ENCODE measurements at places on chromosomes 11 and 22.

DNA sequence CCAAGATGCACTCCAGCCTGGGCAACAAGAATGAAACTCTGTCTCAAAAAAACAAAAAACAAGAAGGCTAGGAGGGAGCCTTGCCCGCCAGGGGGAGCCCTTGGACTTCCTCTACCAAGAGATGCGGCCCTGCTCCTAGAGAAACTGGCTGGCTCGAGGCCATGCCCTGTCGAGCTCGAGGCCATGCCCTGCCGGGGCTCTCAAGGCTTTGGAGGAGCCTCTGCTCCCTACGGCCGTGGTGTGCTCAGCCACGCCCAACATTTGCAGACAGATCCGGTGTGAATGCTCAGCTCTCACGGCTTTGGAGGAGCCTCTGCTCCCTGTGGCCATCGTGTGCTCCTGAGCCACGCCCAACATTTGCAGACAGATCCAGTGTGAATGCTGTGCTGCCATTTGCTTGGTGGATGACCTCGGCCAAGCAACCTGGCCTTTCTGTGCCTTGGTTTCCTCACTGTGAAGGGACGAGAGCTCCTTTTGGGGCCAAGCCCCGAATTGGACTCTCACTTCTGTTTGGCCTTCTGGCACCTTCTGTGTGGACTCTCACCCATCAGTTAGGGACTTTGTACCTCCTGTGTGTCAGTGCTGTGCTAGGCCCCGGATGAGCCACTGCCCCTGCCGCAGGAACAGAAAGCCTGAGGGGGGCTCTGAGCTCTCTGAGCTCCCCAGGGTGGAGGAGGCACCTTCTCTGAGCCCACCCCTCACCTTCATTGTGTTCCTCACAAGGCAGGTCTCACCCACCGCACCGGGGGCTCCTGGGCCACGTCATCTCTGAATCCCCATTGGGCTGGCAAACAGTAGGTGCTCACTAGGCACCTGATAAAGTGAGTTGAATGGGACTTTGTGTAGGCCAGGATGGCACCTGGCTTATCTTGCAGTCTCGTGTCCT is 14.1 kb downstream of the C11orf24 start:
- peak; percentile 90 for DNase-seq

DNA sequence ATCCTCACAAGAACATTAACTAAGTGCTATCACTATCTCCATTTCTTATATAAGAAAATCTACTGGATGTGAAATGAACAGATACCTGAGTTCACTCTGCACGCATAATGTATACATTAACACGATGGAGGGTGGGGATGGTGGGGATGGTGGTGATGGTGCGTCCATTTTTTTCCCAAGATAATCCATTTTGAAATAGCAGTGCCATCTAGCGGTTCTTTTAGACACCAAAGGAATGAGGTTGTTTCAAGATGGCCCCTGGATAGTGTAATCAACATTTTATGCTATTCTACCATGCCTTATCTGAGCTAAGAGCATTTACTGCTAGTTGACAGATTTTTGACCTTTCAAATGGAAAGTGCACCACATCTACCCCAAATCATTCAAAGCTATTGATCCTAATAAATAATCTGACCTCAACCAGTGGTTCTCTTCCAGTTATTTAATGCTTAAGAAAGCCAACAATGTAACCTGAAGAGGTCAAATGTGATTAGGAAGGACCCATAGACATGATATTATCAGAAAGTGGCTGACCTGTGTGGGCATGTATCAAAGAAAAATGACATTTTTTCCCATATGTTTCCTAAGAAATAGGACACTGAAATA is 714.7 kb upstream of the TENM4 start:
- DNase-seq = no peak

DNA sequence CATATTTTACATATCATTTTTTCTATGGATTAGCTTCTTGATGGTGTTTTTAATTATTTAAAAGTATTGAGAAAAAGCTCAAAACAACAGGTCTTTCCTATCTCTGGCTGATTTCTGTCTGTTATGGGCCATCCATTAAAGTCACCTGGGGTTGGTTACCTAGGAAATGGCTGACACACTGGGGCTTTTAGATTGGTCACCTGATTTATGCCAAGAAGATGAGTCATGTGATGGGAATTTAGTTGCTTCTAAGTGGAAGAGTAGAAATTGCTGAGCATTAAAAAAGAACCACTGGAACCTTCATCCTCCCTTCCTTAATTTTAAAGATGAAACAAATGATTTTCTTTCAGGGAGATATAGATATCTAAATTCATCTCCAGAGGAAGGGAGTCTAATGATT is 48.8 kb upstream of the LARGE1 start:
- DNase-seq = no peak

GRCh38 chr11:66454247-66454646 is 12.5 kb upstream of the PELI3 start:
- no peak for DNase-seq

DNA sequence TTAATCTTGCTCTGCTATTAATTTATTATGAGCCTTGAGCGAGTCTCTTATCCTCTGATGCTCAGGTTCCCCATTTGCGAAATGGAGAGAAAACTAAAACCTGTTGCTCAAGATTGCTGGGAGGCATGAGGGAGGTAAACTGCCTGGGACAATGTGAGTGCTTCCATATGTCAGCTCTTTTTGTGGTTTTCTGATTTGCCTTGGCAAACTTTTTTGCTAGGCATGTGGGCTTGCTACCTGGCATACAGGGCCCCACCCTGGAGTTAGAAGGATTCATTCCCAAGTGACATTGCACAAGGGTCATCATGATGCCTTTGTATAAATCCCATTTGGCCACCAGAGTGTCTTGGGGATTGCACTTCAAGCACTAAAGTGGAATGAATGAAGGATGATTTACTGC is 22.4 kb downstream of the TSPAN18 start:
- DNase-seq = no peak

DNA sequence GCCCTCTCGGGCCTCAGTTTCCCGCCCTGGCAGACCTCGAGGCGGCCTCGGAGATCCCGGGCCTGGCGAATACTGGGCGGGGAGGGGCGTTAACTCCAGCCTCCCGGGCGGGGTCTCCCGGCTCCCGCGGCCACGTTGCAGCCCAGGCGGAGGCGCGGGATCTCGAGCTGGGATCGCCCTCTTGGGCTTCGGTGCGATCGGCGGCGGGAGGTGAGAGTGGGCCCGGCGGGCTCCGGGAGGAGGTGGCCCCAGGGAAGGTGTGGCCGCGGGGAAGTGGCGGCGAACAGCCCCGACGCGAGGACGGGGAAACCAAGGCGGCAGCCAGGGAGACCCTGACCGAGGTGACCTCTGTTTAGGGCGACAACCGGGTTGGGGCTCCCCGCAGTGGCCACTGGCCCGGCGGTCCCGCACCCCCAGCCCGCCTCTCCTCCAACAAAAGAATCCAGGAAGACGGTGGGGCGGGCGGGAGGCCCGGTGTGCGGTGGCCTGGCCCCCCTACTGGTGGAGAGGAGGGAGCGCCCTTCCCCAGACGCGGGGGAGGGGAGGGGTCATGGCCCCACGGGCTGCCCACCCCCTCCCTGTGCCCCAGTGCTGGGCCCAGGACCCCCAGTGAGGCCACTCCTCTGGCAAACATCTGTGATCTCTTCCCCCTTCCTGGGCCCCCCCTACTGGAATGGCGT is at the start of gene PHETA2:
Gene PHETA2, plus strand, starts transcription at position 117 of the 680 bp plus-strand sequence. CDS start 3,046 bp downstream, outside the sequence.
- peak; percentile 41 for DNase-seq

- DNase-seq = no peak
These were observed 9.1 kb downstream of the GRAMD4 start for GRCh38 chr22:46629291-46629690.

GRCh38 chr22:44570476-44571445 is 72.7 kb upstream of the RTL6 start:
- DNase-seq = no peak

DNA sequence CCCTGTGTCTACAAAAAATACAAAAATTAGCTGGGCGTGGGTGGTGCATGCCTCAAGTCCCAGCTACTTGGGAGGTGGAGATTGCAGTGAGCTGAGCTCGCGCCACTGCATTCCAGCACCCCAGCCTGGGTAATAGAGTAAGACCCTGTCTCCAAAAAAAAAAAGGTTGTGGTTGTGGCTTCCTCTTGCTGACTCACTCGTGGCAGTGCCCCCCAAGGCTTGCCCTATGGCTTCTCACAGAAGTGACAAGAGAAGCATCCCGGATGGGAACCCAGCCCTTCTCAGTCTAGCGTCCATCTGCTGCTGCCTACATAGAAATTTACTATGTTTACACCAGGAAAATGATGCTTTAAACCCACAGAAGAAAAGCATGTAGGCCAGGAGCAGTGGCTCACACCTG is 68.5 kb upstream of the PITPNB start:
- DNase-seq = no peak

GRCh38 chr11:3380706-3381545 is 2.0 kb upstream of the ZNF195 start:
- DNase-seq = no peak

DNA sequence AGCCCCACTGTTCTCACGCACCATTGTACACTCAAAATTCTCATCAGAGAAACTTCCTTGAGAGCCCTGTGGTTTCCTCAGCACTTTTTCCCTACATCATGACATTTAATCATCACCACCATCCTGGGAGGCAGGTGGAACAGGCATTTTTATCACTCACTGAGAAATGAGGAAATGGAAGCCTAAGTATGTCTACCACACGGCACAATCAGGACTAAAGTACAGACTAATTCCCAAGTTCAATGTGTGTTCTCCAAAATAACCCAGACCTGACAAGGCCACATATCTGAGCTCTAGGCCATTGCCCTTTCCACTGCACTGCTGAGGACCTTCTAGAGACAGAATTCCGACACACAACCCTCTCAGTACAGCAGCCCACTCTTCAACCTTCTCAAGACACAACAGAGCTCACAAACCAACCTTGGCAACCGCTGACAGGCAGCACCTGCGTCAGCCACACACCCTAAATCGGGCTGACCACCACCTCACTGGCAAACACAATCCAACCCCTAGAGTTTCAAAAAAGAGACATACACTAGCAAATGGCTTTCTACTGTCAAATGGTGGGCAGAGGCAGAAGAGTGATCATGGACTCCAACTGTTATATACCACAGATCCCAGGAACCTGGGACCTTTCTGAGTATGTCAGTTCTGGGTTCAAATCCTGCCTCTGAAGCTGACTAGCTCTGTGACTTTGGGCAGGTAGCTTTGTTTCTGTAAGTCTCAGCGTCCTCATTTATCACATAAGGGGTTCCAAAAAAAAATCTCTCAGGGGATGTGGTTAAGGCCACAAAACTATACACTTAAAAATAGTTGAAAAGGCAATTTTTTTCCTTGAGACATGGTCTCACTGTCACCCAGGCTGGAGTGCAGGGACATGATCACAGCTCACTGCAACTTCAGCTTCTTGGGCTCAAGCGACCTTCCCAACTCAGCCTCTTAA is 16.3 kb downstream of the SMCO4 start:
- DNase-seq = no peak

- no peak for DNase-seq
These were observed 54.4 kb upstream of the JAM3 start for GRCh38 chr11:134014511-134014910.

GRCh38 chr11:6576471-6577373 is 26.7 kb downstream of the RRP8 start:
- no peak for DNase-seq

- DNase-seq = no peak
These were observed 52.6 kb upstream of the NAV2 start for GRCh38 chr11:19660076-19660475.

GRCh38 chr11:79510960-79511359 is 70.1 kb upstream of the TENM4 start:
- DNase-seq = no peak

GRCh38 chr11:119794756-119795155 is 65.8 kb upstream of the NECTIN1 start:
- no peak for DNase-seq

DNA sequence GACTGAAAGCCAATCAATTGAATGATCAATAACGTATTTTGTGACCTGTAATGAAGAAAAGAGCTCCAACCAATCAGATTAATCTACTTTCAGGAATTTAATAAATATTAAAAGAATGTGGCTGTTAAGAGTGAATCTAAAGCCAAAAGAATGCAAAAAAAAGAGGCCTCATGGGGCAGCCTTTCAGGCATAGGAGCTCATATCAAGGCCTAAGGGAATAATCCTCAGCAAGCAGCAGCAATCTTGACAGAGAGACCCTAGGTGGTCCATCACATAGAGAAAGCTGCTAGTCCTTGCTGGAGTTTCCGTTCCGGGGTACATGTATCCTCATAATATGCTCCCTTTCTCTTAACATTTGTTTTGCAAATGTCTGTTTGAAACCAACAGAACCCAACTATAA is 313.1 kb upstream of the PITPNB start:
- DNase-seq = no peak

GRCh38 chr22:39503630-39504029 is 1.5 kb downstream of the MIEF1 start:
- DNase-seq = no peak

DNA sequence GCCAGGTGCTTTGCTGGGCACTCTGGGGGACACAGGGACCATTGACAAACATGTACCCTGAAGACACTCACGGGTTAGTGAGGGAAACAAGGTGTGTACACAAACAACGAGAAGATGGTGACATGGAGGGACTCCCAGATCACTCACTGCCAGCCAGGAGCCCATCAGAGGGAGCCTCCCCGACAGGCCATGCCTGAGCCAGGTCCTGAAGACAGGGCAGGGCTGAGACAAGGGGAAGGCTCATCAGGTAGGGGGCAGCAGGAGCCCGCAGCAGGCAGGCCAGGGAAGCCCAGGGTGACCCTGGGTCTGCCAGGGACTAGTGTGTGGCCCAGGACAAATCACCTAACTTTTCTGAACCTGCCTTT is 127.9 kb downstream of the BUD13 start:
- DNase-seq = no peak

DNA sequence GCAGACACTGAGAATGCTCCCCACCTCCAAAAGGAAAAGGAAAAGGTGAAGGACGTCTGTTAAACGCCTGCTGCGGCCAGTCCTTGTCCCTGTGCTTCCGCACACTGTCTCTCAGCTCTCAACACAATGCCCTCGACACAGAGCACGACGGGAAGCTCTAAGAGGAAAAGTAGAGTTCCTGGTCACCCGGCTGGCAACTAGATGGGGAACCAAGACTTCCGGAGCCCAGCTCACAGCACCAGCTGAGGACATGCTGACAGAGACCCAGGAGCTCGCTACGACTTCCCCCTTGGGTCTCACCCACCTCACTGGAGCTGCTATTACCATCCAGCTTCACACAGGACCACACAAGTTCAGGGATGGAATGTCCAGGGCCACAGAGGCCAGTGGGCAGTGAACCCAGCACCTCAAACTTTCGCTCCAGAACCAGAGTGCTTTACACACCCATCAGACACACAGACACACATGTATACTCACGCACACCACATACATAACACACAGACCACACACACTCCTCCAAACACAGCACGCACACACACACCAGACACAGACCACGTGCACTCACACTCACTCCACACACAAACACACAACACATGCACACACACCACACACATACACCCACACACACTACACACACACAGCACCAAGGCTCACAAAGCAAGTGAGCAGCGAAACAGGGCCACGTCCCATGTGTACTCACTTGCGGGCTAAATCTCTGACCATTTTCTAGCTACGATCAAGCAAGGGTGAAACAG is 9.6 kb downstream of the SULT4A1 start:
- no peak for DNase-seq

GRCh38 chr11:119578521-119579191 is 150.3 kb downstream of the NECTIN1 start:
- DNase-seq = no peak

Measured in CD8-positive, alpha-beta memory T cell (primary cell).